ENCODE measurements at places on chromosomes 6 and 20.
A peak's percentile ranks its signal among the peaks of the same experiment; 100 is the strongest.

DNA sequence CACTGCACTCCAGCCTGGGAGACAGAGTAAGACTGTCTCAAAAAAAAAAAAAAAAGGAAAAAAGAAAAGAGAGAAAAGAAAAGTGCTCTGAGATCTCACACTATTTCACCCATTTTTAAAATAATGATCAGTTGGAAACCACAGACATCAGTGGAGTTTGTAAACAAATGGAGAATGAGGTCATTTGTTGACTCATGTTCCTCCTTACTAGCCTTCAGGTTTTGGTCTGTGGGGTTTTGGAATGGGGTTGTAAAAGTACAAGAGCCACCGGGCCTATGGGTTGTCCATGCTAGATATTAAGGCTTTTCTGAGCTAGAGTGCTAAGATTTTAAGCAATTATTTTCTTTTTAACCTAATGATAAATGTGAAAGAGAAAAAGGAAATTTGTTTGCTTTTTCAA, 104.4 kb upstream of the PRL start:
- no peak for DNase-seq

DNA sequence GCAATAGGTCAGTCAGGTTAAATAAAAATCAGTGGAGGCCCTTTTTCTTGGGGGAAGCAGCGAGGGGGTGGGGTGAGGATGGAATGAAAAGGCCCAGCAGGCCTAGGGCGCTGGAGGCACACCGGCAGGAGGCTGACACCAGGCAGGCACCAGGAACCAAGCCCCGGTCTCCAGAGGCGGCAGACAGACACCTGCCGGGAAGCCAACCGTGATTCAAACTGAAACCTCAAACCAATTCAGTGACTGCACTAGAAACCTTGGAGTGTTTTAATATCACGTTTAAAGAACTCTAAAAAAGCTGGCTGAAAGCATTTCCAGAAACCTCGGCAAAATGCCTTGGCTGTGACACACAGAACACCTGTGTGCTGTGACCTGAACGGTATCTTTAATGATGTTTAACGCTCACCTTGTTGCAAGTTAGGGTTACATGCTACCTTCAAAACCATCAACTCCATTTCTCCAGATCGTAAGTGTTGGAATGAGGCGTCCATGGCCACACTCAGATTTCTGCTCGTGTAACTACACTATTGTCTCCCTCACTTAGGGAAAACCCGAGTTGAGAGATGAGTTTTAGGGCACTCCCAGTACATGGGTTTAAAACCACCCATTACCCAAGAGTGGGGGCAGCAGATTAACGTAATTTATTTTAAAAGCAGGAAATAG, 27.2 kb downstream of the DIDO1 start:
- no peak for DNase-seq

DNA sequence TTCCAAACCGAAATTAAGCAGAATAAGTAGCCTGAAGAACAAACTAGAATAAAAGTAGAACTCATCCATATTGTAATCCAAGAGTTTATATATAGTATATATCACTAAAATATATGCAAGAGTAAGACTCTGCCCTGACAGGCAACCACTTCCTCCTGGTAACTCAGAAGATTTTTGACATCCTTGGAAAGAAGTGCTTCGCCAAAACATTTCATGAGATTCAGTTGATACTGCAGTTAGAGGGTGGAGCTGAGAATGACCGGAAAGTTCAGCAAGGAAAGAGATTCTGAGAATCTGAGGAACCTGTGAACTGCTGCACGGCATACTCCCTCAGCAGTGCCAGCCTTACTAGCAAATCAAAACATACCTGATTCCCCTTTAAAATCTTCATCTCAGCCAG, 79.6 kb downstream of the CDK19 start:
- no peak for DNase-seq

DNA sequence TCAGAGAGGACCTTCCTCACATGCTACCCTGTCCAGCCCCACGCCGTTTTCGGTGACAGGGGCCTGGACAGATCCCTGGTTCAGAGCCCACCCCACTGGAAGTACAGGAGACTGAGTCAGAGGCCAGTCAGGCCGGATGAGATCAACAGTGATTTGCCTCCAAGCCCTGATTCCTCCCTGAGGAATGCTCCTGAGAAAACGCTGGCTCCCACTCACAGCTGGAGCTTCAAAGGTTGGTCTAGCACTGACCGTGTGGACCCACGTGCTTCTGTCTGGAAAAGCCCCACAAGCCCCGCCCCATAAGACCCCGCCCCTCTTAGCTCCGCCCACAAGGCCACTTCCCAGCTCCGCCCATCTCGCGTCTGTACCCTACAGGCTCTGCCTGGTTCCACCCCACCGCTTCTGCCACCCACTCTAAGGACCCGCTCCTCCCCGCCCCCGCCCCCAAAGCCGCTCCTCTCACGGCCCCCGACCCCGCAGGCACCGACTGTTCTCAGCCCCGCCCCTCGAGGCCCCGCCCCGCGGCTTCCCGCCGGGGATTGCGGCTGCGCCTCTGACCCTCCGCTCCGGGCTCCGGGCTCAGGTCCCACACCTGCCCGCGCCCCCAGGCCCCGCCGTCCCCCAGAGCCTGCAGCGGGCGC, 64.9 kb upstream of the BHLHE23 start:
- no peak for DNase-seq

GRCh38 chr6:168540713-168541291, 99.8 kb downstream of the SMOC2 start:
- no peak for DNase-seq

GRCh38 chr20:25318471-25319240, 70.8 kb downstream of the PYGB start:
- no peak for DNase-seq

DNA sequence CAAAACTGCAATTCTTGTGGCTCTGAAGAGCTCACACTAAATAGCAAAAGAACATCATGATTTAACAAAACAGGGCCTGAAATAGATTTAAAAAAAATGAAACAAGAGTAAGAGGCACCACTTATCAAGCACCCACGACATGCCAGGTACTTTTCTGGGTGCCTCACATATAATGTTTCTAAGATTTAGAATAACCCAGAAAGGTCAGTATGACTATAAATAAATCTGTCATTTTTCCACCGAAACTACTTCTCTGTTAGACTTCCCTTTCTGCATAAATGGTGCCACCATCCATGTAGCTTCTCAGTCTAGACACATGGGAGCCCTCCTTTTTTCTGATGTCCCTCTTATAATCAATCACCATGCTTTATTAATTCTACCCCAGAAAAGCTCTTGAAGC, 652.4 kb upstream of the CHD6 start:
- DNase-seq = no peak

DNA sequence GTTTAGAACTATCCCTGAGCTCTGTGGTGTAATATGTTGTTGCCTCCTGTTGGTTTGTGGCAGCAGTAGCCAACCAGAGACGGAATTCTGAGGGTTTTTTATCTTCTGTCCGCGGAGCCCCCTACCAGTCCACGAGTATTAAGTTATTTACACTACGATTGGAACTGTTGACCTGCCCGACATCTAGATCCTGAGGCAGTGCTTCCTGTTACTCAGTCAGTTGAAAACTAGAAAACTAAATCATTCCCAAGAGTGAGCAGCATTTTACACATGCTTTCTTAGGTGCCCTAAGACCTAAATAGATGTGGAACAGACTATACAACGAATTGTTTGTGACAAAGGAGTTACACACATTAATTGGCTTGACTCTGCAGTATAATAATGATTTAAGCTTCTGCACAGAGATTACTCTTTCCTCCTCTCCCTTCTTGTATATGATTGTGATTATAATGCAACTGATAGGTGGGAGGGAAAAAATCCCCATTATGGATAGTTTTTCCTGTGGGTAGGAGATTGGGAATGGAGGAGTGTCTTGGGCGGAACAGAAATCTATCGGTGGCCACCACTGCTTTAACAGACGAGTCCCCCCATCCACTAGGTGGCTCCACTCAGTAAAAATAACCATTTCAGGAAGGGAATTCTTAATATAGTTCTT, 1.7 kb downstream of the LOC128125822 start:
- DNase-seq = peak; percentile 12

DNA sequence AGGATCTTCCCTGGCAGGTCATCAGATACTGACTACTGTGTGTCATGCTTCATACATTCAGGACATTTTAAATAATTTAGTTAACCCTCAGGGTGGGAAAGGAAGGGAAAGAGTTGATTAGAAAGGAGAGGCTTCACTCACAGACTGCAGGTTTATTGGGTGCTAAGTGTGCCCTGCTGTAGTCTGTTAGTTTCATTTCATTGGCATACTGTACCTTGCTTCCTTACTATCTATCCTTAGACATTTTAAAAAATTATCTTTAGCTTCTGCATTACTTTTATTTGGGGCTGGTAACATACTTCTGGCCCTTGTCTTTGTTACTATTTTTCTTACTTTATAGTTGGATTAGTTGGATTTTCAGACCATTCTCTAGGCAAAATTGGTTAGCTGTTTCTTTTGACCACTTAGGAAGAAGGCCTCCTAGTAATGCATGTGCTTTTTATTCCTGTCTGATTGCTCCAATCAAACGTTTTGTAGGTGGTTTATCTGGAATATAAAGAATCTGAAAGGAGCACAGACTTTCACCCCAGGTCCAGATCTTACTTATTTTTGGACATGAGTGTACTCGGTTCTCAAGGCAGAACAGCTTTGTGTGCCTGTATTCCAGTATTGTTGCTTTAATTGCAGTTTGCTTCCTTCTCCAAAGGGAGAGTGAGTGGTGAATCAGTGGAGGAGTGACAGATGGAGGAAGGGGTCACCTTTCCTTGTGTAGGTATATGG, 82.7 kb upstream of the PRDM1 start:
- DNase-seq = no peak

- DNase-seq = no peak
These were observed 301.6 kb upstream of the ADGRB3 start for GRCh38 chr6:68333442-68333841.

DNA sequence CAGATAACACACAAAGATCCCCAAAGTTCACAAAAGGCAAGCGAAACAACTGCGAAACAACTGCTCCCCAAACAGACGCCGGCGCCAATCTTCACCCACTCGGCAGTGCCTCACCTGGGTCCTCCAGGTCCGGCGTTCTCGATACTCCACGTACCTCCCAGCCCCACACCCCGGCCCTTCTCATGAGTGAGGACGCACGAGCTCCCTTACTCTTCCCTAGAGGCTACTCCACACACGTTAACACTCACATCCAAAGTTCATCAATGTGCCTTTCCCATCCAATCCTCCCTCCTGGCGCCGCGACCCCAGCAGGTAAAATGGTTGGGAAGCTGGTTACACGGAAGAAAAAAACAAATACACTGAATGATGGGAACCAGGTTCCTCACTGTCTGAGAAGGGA, 77.0 kb downstream of the TAF4 start:
- no peak for DNase-seq

DNA sequence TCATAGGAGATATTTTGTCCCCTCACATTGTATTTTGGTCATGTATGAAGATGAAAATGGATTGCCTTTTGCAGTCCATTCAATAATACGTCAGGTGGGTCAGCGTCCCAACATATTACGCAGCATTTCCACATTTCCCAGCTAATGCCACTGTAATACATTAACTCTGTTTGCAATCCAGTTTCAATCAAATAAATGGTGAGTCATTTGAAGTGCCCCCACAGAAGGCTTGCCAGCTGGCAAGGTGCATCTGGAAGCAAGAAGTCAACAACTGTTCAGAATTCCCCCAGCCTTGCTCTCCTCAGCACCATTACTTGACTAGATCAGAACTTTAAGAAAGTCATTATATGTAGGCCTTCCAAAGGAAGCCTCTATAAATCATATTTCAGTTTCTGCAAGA, 50.4 kb downstream of the PHACTR1 start:
- no peak for DNase-seq

DNA sequence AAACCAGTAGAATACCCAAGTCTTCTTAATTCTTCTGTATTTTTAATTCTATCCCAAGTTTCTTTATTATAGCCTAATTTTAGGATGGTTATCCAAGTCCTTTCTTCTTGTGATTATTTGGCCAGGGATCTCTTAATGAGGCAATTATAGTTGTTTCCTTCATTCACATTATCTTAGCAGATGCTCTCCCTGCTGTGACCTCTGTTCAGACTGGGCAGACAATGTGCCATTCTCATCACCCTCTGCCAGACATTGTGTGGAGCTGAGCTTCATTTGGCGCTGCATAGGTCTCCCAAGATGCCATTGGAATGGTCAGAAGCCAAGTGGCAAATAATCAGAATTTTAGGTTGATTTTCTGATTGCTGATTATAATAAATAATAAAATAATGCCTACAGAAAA, 79.4 kb downstream of the LIN28B start:
- no peak for DNase-seq

- DNase-seq = no peak
These were observed 96.5 kb downstream of the ALDH8A1 start for GRCh38 chr6:134853111-134854055.

DNA sequence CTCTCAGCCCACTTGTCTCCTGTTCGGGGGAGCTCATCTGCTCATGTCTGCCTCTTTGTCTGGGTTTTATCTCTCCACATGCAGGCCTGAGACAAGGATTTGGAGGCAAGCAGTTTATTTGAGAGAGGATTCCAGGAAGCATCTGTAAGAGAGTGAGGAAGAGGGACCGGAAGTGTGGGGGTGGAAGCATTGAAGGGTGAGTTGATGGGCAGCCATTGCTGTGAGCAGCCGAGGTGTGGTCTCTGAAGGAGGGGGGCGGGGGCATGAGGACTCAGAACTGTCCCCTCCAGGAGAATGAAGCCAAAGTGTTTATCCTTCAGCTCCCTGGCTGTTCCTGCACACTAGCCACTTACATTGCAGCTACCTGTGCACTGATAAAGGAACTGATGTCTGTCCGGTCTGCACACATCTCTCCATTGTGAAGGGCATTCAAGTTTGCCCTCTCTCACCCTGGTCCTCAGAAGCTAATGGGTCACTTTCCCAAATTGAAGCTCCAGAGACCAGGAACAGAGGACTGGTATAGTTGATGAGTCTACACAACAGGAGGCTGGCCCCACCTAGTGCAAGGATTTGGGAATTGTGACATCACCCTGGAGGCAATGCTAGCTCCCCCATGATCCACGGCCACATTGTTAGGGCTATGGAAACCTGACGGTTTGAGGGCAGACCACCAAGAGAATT, 100.5 kb upstream of the FOXA2 start:
- DNase-seq = no peak

GRCh38 chr20:57576617-57577550, 16.0 kb downstream of the PCK1 start:
- DNase-seq = no peak

DNA sequence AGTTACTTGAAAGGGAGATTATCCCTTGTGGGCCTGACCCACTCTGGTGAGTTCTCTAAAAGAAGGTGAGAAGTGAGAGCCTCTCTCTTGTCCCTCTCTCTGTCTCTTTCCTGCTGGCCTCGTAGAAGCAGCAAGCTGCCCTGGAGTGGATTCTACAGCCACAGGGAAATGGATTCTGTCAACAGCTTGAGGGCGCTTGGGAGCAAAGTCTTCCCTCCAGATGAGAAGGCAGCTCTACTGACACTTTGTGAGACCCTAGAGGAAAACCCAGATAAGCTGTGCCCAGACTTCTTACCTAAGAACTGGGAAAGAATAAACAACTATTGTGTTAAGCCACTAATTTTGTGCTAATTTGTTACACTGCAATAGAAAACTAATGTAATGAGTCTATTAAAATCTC, 39.9 kb downstream of the ANKRD60 start:
- no peak for DNase-seq

DNA sequence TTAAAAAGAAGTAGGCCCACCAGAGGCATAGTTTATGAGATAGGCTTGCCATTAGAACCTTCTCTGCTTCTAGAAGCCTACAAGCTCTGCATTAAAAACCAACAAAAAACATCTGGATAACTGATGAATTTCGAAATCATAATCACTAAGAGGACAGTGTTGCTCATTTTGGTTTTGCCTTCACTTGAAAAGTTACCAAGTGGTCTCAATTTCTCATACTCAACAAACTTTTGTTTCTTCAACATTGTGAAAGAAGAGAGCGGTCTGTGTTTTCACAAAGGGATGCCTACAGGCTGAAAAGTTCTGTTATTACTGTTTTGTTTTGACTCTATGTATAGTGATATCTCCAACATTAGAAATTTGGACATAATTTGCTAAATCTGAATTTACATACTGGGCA, 98.9 kb downstream of the PDSS2 start:
- DNase-seq = no peak

Data from activated T-helper 1 cell treated with Interleukin-2 at 50 U/mL for 16 hours (primary cell).